ENCODE measurements at places on chromosomes 4 and X.

DNA sequence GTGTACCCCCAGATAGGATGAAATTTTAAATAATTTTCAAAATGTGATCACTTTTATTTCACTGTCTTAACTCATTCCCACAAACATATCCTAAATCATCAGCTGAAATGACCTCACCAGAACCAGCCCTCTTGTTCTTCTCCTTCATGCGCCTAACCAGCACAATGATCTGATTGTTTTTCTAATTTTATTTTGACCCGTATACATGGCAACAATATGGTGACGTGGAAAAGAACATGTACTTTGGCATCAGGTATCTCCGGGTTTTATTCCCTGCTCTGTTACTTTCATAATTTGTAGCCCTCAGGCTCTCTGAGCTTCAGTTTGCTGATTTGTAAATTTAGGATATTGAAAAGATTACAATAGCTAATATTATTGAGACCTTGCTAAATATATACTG is 562.4 kb upstream of the ZFP42 start:
- no peak for DNase-seq

DNA sequence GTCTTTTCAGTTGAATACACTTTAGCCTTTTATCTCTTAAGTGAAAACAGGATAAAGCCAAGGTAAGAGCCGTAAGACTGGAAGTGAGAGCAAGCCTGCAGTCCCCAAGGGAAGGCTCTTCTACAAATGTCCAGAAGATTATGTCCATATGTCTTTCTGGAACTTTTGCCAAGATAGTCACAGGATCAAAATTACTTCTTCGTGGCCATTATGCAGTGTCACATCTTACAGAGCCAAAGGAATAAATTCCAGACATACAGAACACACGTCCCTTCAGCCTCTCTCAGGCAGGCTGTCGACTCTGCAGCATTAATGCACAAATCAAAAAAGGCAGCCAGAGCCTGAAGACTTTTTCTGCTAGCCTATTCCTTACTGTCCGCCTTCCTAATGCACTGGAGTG is 10.9 kb upstream of the GATB start:
- no peak for DNase-seq

- DNase-seq = no peak
Measured at GRCh38 chr4:71230271-71231128, 108.3 kb upstream of the SLC4A4 start.

GRCh38 chr4:182177166-182177565 is 66.0 kb upstream of the TENM3 start:
- DNase-seq = no peak

GRCh38 chr4:8275548-8275910 is 6.0 kb downstream of the HTRA3 start:
- DNase-seq = no peak

DNA sequence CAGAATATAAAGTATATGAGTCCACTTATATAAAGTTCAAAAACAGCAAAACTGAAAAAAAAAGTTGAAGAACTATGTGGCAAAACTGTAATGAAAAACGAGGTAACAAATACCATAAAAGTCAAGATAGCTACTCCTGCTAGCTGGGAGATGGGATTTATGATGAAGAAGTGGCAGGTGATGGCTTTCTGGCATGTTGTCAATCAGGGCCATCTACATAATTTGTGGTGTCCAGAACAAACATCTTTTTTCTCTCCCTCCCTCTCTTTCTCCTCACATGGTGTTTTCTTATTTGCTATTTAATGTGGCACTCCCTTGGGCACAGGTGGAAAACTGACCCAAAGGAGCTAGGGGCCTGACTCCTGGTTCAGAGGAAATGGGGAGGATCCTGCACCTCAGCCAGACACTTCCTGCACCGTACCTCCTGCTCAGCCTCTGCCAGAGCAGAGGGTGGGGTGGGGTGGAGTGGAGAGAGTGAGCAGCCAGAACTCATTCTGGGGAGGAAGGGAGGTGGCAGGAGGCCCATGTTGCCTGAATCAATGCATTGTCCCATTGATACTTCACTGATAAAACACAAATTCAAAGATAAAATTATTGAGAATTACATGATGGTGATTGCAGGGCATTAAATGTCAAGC is 5.3 kb upstream of the SAP30 start:
- no peak for DNase-seq

- no peak for DNase-seq
Measured at GRCh38 chr4:3046162-3046561, 28.2 kb downstream of the HTT-AS start.

Measured in bone marrow (tissue), 2 donors.